ENCODE measurements at places on chromosomes 2 and 18.
A peak's percentile ranks its signal among the peaks of the same experiment; 100 is the strongest.

DNA sequence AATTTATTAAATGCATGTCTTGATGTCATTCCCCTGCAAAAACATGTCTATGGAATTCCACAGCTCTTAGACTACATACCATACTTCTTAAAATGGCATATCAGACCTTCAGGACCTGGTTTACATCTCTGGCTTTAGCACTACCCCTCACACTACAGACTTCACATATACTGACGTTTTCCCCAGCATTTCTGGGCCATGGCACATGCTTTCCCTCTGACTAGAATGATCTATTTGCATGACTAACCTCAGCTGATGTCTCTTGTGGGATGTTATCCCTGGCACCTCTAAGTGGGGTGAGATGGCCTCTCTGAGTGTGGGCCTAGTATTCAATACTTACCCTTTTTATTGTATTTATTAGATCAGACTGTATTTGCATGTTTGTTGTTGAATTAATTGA lies 381.6 kb downstream of the ERBB4 start:
- no peak for DNase-seq

DNA sequence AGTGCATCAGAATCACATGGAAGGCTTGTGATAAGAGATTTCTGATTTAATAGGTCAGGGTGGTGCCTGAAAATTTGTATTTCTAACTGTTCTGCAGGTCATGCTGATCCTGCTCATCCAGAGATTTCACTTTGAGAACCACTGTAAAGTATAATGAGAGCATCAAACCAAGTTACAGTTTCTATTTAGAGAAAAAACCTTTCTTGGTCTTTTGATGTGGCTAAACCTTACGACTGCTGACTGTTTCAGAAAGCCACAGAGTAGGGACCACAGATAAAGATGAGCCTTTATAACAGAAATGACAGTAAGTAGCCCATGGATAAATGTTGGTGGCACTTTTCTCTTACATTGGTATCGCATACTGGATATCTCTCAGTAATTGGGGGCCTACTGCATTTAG lies 109.4 kb upstream of the FANCL start:
- peak; percentile 26 for DNase-seq

DNA sequence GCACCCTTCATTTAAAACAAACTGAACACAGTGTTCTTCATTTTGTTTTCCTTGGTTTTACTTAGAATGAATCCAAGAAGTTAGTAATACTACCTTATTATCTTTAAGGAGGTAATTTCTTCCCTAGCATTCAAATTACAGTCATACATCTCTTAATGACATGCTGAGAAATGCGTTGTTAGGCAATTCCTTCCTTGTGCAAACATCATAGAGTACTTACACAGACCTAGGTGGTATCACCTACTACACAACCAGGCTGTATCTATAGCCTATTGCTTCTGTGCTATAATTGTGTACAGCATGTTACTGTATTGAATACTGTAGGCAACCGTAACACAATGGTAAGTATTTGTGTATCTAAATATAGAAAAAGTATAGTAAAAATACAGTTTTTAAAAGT lies 8.4 kb upstream of the CABYR start:
- no peak for DNase-seq

DNA sequence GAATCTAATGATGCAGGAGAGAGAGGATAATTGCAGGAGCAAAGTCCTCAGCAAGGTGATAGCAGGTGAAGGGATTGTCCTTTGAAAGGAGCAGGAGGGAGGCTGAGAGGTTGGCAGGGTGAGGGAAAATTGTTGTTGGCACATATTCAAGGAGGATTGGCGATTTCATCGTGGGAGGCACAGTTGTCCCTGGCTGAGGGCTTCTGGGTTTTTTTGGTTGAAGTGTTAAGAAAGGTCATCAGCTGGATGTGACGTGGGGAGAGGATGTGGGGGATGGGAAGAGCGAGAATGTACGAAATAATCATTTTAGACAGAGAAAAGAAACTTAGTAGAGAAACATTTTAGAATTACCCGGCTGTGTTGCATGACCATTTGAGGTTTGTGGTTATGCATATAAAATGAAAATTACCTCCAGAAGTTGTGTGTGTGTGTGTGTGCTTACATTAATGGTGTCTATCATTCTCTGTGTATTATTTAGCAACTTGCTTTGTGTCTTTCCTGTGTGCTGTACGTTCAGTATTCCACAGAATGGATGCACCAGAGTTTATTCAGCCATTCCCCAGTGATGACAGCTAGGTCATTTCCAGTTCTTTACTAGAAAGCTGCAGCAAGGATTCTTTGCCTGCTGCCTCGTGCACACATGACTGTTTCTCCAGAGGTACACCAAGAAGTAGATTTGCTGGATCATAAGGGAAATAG lies 67.6 kb downstream of the SDC1 start:
- no peak for DNase-seq

- no peak for DNase-seq
Observed at GRCh38 chr2:3725458-3726250, 22.3 kb downstream of the DCDC2C start.

GRCh38 chr2:170161516-170162270 lies 16.3 kb upstream of the MYO3B start:
- no peak for DNase-seq

DNA sequence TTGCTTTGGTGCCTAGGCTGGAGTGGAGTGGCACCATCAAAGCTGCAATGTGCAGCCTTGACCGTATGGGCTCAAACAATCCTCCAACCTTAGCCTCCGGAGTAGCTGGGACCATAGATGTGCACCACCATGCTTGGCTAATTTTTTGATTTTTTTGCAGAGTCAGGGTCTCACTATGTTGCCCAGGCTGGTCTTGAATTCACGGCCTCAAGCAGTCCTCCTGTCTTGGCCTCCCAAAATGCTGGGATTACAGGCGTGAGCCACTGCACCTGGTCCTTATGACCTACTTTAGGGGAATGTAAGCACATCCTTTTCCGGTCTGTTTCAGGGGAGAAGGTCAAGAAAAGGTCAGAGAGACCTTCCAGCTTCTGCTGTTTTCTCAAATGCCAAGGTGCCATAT lies 53.4 kb upstream of the SPRED2 start:
- no peak for DNase-seq

DNA sequence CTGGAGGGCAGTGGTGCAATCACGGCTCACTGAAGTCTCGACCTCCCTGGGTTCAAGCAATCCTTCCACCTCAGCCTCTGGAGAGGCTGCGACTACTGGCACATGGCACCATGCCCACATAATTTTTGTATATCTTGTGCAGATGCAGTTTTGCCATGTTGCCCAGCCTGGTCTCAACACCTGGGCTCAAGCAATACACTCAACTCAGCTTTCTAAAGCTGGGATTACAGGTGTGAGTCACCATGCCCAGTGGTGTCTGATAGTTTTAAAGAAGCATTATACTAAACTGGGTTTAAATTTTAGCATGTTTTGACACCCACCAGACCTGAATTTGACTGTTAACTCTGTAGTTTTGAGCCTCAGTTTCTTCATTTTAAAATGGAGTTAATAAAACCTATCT lies 109.4 kb upstream of the SLC38A11 start:
- DNase-seq = no peak

GRCh38 chr2:100940766-100941645 lies 61.1 kb upstream of the RPL31 start:
- no peak for DNase-seq

- DNase-seq = no peak
Observed at GRCh38 chr2:139946690-139947089, 1166.5 kb upstream of the NXPH2 start.

DNA sequence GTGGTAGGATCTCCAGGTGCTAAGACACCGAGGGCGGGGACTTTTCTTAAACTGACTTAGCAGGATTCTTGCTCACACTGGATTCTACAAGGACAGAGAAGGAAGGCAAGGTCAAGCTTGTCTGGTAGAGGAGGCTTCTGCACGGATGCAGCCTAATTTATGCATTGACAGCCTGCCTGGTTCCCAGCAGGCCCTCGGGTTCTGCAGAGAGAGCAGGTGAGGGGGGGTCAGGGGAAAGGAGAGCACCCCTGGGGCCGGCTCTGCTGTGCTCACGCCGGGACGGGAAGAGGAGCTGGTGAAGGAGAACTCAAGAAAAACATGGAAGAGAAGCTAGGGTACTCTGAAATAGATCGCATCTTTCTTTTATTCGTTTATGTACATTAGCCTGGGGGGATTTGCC lies 46.4 kb downstream of the ADI1 start:
- no peak for DNase-seq

GRCh38 chr18:63144748-63145147 lies 174.8 kb downstream of the BCL2 start:
- no peak for DNase-seq

DNA sequence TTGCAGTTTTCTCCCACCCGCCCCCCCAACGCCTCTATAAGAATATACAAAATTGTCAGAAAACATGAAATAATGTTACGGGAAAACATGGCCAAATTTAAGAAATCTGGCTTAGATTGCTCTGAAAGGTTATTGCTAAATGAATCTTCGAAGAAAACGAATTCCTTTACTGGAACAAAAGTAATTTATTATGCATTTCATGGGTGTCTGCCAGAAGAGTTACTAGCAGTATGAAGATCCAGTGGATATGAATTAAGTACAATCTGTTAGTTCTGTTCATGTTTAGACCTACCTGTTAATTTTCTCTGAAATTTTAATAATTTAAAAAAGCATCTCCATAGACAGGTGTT lies 21.9 kb downstream of the GATA6 start:
- DNase-seq = no peak

- DNase-seq = no peak
Observed at GRCh38 chr18:59148192-59148591, 8.5 kb downstream of the SEC11C start.

GRCh38 chr2:215436705-215437565 lies 1.1 kb upstream of the FN1 start:
- DNase-seq = peak; percentile 39

DNA sequence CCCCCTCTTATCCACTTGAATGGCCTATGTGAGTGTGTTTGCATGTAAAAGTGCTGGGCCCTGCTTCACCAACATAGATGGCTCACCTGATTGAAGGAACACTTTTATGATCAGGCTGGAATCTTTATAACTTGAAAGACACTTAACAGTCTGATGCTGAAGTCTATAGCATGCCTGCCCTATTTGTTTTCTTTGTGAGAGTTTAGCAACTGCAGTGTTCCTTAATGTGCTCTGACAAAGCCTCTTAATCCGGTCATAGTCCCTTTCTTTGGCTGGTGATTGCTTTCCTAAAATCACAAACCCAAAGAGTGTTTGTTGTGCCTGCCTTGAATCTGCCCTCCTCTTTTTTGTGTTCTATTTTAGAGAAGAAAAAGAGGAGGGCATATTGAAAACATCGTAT lies 1382.8 kb upstream of the CELF4 start:
- no peak for DNase-seq

DNA sequence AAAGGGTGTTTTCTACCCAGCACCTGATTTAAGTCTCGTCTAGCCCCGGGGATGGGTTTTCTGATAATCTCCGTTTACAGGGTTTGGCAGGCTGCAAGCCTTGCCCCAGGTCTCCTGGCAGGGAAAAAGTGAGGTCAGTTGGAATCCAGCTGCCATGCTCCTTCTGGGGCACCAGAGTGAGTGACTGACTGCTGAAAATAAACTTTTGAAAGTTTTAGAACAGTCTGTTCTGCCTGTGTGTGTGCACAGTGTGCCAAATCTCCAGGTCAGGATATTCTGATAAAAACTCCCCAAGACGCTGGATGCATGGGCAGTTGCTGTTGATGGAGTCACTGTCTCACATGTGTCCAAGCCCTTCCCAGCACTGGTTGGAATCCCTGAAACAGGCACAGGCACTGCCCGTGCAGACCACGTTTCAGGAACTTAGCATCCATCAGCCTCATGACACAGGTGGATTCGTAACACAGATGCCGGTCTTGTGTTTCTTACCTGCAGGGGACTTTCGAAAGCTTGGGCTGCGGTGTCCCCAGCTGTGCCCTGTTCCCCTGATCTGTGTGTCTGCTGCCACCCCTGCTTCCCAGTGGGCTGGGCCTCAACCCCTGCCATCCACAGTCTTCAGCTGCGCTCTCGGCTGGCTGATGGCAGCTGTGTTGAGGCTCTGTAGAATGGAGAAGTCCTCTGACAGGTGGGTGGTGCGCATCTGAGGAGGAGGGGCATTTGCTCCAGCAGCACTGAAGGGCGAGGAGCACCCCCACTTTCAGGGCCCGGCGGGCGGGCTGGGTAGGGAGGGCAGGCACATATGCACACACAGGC lies 65.0 kb downstream of the SH3RF3 start:
- DNase-seq = no peak

DNA sequence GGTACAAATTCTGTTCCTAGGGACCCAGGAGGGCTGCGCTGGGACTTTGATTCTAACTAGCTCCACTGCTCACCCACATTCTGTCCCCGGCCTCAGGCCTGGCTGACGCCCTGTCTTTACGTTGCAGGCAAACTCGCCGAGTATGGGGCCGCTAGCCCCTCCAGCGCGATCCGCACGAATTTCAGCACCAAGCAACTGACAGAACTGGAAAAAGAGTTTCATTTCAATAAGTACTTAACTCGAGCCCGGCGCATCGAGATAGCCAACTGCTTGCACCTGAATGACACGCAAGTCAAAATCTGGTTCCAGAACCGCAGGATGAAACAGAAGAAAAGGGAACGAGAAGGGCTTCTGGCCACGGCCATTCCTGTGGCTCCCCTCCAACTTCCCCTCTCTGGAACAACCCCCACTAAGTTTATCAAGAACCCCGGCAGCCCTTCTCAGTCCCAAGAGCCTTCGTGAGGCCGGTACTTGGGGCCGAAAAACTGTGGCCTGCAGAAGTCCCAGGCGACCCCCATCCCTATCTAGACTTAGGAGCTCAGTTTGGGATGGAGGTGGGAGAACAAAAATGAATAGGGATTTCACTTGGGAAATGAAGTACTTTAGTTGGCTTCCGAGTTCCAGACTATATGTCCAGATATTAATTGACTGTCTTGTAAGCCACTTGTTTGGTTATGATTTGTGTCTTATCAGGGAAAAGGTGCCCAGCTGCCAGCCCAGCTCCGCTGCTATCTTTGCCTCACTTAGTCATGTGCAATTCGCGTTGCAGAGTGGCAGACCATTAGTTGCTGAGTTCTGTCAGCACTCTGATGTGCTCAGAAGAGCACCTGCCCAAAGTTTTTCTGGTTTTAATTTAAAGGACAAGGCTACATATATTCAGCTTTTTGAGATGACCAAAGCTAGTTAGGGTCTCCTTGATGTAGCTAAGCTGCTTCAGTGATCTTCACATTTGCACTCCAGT lies 1.5 kb downstream of the HOXD1 start:
- no peak for DNase-seq

DNA sequence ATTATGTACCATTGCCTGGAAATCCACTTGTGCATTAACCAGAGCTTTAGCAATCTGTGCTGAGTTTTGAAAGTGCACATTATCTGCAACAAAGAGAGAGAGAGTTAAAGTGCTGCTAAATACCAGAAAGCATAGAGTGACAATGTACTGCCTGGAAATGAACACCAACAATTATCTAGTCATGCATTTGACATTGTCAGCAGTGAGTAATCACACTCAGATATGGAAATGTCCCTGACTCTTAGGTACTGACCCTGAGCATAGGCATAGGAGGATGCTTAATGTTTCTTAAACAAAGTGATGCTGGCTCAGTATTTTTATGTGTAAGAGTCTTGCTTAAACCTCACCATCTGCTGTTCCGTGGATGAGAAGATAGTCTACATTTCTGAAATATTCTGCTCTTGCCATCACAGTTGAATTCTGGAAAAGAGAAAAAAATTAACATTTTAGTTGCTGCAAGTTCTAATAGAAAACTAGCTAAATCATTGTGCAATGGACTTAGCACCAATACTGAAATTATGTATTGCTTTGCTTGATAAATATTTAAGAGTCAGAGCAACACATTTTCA lies 20.8 kb upstream of the GCG start:
- no peak for DNase-seq

- DNase-seq = no peak
Observed at GRCh38 chr2:69242651-69243051, 144.4 kb downstream of the GFPT1 start.

- no peak for DNase-seq
Observed at GRCh38 chr2:133856678-133857077, 288.4 kb upstream of the NCKAP5 start.

- no peak for DNase-seq
Observed at GRCh38 chr2:11651856-11652548, 18.0 kb downstream of the NTSR2 start.
